ENCODE measurements at places on chromosomes 13 and 19.
A peak's percentile ranks its signal among the peaks of the same experiment; 100 is the strongest.

- DNase-seq = no peak
Observed at GRCh38 chr13:70568571-70568970, 460.3 kb upstream of the KLHL1 start.

DNA sequence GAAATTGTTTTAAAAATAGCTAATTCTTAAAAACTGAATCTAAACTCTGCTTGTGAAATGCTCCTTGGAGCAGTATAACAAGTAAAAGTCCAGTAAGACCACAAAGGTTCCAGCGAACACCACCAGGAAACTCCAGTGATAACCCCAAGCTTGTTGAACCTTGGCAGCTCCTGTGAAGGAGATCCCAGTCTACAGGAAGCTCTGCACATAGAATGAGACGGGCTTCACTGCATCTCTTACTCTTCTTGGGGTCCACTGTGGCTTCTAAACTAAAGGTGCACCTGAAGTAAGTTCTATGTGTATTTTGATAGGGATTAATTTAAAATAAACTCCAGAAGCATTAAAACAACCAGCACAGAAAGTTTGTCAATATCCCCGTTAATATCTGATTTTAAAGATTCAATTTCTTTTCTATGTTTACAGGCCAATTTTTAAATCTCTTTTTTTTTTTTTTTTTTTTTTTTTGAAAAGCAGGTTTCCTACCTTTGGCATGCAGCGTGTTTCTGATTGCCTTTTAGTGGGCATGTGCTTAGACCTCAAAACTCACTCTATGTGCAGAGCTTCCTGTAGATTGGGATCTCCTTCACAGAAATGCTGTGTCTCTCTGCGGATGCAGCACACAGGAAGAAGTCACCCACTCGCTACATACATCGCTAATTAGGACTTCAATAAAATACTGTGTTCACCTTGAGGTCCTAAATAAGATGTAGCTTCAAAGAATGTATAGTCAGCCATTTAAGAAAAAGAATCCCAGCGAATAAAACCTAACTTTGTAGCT lies 508.5 kb downstream of the KLF12 start:
- DNase-seq = no peak

GRCh38 chr13:59459972-59460371 lies 703.8 kb downstream of the DIAPH3 start:
- DNase-seq = no peak

GRCh38 chr13:85500696-85501256 lies 298.4 kb downstream of the SLITRK6 start:
- DNase-seq = no peak

- no peak for DNase-seq
Observed at GRCh38 chr19:47693489-47693888, 19.7 kb upstream of the EHD2 start.

DNA sequence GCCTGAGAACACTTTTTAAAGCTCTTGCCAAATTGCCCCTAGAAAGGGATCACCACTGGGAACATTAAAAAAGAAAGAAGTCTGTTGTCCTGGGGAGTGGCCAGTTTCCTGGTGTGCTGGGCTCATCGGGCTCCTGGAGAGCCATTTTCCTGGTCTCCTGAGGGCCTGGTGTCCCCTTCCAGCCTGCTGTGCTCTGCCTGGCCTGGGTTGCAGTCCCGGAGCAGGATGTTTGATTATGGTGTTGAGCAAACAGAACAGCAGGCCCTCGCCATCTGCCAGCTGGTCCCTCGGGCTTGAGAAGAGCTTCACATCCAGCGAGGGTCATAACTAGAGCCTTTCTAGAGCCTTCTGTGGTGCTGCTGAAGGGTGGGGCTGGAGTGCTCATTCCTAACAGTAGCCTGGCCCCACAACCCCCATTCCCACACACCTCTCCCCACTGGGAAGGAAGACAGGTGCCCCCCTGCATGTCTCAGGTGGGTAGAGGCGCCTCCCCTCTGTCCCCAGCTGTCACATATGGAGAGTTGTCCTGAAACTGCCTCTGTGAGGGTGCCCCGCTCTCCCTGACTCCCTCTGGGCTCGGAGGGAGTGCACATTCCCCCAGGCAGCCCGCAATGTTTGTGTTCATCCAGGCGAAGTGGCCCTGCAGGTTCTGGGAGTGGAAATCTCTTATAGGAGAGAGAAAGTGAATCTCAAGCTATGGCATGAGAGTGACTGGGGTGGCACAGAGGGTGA lies 151.1 kb downstream of the SIPA1L3 start:
- no peak for DNase-seq

DNA sequence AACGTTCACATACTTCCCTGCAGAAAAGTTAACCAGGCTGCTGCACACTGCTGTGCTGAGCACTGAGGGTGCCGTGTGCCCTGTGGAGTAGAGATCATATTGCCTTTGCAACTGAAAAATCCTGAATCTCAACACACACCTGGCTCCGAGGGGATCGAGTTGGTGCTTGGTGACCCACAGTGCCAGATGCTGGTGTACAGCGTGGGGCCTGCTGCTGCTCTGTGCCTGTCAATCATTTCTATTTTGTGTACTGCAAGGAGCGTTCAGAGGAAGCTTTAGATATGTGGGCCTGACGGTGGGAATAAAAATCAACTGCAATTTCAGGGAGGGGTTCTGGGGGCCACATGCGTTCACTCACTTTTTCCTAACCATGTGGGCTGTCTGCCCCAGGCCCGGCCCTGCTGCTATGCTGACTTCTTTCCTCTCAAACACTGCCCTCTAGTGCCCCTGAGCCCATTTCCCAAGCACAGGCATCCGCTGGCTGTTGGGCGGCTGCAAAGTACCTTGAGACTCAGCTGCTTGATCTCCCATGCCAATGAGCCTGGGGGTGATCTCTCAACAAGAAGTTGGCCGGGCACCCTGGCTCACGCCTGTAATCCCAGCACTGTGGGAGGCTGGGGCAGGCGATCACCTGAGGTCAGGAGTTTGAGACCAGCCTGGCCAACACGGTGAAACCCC lies 9.7 kb upstream of the LENG8 start:
- no peak for DNase-seq

DNA sequence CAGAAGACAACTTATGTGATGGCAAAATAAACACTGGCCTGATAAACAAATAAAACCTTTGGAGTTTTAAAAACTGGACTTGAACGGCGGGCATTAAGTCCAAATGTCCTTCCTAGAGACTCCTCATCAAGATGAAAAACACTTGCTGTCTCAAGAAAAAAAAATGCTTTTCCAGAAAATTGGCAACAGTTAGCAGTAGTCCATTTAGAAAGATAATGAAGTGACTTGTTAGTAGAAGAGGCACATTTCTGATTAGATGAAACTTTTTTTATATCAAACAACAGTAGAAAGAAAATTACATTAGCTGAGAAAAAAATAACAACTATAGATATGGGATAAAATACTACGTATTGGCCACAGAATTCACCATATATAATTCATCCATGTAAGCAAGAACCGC lies 1750.7 kb upstream of the PCDH20 start:
- no peak for DNase-seq

DNA sequence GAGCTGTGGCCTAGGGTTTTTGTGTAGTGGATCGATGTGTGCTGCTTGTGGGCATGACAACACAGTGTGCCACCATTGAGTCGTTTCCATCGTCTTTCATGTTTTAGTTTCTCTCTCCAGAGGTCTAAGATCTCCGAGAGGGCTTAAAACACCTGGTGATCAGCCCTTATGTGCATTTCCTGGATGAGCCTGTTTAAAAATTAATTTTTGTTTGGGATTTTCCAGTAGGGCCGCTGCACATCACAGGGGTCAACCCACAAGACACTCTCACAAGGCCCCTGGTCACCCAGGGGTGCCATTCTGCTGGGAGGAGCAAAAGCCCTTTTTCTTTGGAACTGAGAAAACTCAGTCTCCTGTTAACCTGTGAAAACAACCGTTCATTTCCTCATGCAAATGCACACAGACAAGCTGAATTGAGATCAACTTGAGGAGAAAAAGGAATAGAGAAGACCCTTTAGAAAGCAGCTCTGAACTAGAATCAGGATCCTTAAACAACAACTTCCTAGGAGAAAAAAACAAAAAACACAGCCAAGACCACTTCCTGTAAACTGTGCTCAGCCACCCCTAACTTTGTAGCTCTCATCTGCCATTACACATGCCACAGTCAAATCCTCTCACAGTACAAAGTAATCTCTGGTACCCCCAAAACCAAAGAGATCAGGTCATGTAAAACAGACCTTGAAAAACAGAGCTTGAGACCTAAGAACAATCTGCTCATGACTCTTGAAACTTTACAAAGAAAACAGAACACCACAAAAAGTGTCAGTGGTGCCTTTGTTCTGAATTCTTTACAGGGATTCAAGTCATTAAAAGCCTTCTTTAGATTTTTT lies 8.3 kb upstream of the MTRF1 start:
- no peak for DNase-seq

- no peak for DNase-seq
Observed at GRCh38 chr19:23526302-23526701, 131.0 kb upstream of the ZNF91 start.

GRCh38 chr19:17346109-17346671 lies 8.8 kb downstream of the GTPBP3 start:
- DNase-seq = peak; percentile 67

GRCh38 chr19:46056536-46056935 lies 15.7 kb upstream of the IGFL4 start:
- no peak for DNase-seq

GRCh38 chr13:24632382-24633121 lies 47.7 kb upstream of the ATP12A start:
- DNase-seq = no peak

DNA sequence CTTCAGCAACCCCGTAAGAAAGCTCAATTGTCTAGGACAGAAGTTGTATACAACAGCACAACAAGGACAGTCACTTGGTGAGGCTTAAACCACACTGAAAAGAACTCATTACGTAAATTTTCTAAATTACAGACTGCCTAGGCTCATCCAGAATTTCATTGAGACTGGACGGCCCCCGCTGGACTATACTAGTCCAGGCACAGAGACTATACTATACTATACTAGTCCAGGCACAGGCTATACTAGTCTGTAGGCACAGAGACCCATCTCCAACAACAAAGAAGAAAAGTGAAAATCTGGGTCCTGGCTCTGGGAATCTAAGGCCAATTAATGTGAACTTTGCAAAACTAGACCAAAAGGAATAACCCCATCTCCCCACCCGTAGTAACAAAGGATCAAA lies 700 bp downstream of the ZNF816 start:
- DNase-seq = no peak

DNA sequence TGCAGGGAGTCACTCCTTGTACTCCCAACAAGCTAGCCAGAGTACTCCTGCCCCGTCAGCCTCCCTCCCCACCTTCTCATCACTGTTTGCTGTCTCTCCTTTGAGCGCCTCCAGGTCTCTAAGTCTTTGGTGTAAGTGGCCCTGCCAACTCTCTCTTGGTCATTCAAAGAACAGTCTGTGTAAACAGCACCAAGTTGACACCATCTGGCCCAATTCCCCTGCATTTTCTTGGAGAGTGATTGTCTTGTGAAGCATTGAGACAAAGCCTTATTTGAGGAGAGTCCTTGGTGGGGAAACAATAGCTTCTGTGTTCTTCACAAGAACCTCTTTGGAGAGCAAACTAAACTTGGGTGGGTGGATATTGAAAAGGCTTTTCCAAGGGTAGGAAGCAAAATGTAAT lies 114.6 kb upstream of the RNF113B start:
- DNase-seq = no peak

DNA sequence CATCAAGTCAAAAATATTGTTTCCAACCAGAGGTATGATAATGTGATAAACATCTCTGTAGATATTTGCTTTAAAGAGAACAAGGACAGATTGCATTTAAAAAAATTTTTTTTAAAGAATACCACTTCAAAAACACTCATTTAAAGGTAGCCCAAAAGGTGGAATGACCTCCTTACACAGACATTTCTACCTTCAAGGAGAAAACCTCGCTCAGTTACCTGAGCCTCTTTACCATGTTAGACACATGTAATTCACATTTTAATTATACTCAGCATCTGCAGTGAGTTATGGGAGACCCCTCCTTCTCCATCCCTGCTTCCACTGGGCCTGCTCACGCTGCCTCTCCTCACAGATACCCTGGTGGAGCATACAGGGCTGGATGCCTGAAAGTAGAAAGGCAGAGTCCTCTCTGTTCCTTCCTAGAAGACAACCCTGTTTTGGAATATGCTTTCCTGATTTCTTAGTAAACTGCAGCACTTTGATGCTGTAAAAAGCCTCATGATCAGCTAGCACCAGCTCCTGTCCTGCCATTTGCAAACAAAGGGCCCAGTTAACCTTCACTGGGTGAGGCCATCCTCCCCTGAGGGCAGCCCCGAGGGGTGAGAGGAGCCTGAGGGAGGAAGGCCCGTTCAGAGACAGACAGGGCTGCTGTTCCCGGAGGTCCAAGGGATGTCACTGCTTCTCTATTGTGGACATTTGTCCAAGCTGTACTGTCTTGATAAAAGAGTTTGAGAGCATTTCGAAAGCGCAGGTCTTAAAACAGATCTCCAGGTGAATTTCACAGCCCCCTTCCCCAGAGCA lies 117.8 kb downstream of the IRS2 start:
- DNase-seq = no peak

GRCh38 chr19:35143818-35144217 lies 763 bp downstream of the FXYD7 start:
- no peak for DNase-seq

GRCh38 chr13:96527497-96527896 lies 437.6 kb downstream of the HS6ST3 start:
- no peak for DNase-seq

DNA sequence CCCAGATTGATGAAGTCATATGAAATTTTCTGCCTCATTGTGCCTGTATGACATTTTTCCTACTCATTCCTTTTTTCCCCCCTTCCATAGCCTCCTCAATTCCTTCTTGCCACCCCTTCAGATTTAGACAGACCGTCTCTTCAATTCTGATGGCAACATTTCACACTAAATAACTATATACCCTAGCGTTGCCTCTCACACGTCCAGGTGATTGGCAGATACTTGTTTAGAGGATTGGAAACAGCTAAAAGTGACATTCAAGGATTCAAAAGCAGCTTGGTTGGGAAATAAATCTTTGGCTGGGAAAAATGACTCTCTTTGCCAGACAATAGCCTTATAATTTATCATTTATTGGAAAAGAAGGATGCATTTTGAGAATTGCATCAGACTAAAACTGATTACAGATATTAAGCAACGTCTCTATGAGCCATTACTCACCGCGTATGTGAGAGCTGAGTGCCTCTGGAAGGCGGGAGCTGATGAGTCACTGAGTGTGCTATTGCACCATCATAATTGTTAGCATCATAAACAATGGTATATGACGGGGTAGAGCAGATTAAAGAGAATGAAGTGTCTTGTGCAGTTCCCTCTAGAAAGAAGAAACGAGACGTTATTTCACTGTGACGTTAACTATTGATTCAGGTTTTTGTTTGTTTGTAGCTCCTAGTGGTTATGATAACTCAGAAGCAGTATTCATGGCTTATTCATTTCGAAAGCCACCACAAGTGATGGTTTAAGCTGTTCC lies 61.1 kb upstream of the FAM216B start:
- DNase-seq = peak; percentile 71
